Eye (tissue), 1 donor: ENCODE measurements at places on chromosomes 1 and 21.

DNA sequence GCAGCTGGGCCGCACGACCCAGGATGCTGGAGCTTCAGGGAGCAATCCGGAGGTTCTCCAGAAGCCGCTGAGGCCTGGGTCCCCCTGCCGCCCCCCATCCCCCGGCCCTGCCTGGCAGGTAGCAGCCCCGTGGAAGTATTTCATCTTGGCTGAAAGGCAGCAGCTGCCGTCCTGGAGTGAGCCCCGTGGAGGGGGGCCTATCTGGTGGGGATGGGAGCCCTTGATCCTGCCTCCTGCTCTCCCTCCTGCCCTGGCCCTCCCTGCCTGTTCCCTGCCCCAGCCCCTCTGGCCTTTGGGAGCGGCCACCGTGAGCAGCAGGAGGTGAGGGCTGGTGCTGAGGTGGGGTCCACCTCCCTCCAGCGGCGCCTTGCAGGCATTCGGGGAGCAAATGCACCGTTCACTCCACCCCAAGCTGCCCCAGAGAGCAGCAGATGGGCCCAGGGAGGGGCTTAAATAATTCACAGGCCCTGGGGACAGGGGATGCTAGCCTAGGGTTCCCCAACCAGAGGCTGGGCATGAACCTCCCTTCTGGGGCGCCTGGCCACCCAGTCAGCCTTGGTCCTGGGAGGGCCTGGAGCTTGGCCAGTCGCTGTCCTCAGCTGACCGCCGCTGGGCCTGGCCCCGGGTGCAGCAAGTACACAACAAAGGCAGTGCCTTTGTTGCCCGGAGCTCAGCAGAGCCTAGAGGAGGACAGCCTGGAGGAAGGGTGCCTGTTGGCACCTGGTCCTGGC is 23.7 kb upstream of the PLCH2 start:
- no peak for DNase-seq

GRCh38 chr1:206998816-206999215 is 28.6 kb upstream of the FCAMR start:
- no peak for DNase-seq

- DNase-seq = no peak
Measured at GRCh38 chr1:27006683-27007082, 6.0 kb downstream of the TENT5B start.

DNA sequence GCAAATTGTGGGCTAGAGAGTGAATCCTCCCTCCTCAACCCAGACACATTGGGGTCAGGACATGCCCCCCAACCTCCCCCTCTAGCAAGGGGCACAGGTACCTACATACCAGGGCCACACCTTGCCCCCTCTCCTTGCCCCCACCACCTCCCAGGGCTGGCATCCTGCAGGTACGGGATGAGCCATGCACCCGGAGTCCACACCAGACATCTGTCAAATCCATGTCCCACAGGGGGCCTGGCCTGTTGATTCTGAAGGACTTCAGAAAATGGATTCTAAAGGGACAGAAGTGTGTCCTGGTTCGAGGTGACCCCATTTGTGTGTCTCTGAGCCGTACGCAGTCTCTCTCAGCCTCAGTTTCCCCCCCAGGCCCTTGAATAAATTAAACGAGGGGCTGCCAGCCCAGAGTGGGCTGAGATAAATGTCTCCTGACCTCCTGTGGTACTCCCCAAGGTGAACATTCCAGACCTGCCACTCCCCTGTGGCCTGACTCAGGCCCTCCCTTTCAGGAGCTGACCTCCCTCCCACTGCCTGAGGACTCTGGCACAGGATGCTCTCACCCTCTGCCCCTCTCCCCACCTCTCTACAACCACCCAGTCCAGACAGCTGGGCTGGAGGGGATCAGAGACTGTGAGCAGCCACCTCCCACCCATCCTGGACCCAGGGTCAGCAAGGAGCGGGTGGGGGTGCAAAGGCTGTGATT is 94.5 kb downstream of the EPHB2 start:
- DNase-seq = no peak

DNA sequence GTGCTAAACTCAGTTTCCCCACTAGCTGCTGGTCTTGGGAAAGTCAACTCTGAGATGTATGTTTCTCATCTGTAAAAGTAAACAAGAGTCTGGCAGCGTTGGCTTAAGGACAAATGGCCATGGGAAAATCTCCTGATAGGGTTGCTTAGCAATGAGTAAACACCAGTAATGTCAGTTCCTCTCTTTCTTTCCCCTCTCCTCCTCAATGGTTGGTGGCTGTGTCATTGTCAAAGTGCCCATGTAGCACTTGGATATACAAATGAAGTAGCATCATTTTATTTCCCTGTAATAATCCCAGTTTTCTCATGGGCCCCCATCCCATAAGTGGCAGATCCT is 2.2 kb upstream of the FYB2 start:
- DNase-seq = no peak

DNA sequence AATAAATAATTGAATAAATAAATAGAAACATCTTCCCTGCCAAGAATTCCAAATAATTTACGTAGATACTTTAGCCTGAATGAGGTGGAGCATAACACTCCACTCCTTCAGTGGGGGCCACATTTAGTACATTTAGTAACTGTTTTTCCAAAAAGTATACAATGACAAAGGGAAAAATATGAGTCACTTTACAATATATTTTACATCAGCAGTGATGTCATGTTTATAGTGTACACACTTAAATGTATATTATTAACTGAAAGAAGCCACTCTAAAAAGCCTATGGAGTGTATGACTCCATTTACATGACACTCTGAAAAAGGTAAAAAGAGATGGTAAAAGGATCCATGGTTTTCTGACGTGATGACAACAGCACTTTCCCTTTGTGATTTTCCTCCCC is 344.5 kb upstream of the GREM2 start:
- no peak for DNase-seq

DNA sequence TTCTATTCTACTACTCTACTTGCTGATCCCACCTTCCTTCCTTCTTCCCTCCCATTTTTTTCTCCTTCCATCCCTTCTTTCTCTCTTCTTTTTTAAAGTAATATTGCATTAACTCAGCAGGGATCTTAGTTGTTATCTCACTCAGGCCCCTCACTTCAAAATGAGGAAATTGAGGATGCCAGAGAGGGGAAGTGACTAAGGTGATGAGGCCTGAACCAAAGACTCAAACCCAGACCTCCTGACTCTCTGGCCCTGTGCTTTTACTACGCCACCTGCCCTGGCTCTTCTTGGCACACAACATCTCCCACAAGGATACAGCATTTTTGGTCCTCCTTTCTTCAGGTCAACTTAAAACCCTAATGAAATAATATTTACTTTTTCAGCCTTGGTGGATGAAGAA is 151.7 kb upstream of the ZNF648 start:
- DNase-seq = no peak

- DNase-seq = no peak
Measured at GRCh38 chr1:40392221-40392620, 18.7 kb downstream of the SMAP2 start.

GRCh38 chr1:183590244-183591191 is at the start of gene NCF2:
NCF2 (minus strand) TSS chr1:183590459; CDS start chr1:183590329, 130 bp downstream.
- DNase-seq = no peak

DNA sequence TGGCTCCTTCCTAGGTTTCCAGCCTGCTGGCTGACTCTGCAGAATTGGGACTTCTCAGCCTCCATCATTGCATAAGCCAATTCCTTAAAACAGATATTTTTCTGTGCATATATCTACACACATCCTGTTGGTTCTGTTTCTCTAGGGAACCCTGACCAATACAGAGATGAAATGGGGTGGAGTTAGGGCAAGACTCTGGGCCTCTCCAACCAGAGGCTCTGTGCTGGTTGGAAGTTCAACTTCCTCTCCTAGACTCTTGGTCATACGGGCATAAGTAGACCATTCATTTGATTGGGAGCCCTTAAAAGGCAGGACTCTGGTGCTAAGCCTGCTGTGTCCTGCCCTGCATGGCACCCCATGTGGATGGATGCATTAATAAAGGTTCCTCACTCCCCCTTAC is 55.0 kb downstream of the CNIH3 start:
- DNase-seq = no peak

DNA sequence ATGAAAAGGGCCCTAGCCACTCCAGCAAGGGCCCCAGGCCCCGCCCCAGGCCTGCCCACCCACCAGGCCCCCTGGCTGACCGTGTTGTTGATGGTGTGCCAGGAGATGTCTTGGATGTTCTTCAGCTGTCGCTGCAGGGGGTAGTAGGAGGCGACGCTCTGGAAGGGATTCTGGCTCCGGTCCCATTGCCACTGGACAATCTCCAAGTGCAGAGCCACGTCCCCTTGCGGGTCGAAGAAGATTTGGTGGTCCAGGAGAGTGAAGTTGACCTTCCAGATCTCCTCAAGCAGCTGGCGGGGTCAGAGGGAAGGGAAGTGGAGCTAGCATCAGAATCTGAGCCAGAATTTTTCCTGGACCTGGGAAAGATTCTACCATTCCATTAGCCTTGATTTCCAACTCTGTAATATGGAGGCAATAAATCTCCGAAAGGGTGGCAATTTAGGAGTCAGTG is 10.2 kb downstream of the TAS1R2 start:
- peak; percentile 6 for DNase-seq

DNA sequence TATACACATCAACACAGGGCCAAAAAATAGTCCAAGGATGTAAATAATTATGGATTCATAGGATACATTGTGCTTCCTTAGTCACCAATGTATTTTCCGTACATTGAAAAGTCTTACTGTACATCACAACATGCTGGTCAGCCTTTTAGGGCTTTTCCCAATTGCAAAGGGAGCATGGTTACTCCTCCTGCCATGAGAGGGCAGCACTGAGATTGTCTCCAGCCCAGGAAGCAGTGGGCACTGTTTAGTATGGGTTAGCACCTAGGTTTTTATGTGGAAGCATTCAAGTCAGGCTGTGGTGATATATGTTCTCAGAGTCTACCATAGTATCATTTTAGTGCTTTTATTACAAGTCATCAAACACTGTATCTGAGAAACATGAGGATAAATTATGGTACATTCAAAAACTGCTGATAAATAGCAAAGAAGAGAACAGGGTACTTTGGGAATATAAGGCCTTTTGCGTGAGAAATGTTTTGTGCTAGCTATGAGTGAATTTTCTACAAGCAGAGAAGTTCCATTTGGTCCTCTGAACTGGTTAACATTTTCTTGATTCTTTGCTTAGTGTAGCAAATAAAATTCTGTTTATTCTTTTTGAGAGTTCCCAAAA is 34.0 kb downstream of the ST6GALNAC5 start:
- DNase-seq = peak; percentile 31

GRCh38 chr1:158311066-158311465 is 20.3 kb downstream of the CD1B start:
- DNase-seq = no peak
